ENCODE measurements at places on chromosomes 2 and 18.

DNA sequence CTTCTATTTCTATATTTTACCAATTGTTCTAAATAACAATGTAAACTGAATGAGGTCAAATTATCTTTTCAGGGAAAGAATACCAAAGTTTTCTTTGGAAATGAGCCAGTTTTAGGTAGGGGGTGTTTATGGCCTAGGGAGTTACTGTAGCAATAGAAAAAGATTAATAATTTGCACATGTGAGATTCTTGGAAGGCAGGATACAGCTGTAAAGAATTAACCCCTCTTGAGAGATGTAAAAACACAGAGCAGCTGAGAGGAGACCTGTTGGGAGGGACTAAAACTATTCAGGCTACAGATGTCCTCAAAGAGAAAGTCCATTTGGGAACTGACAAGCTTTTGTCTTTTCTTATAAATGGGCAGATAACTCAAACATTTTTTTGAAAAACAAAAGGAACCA, 182.2 kb downstream of the FIGN start:
- H3K4me1 ChIP-seq, result no peaks in the 10 kb centered on the region
- H3K36me3 ChIP-seq, result no peaks in the 10 kb centered on the region
- H3K27me3 ChIP-seq, result no peaks in the 10 kb centered on the region
- no peak overlapping the region for H3K4me3 ChIP-seq

DNA sequence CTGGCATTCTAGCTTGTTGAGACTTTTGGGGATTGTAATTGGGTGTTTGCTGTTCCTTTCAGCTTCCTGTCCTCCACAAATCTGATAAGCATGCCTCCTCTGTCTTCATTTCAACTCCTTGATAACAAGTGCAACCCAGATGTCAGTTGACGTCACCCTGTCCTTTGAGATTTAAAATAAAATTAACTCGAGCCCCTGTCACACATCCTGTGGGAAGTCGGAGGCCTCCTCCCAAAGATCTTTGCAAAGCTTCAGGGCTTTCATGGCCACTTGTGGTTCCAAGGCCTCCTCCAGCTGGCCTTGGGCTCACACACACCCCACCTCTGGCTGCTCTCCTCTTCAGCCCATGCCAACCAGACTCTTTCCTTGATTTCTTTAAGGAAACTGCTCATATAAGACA, 69.9 kb upstream of the ITGA6 start:
- DNase-seq, result no peak
- H3K4me1 ChIP-seq, result peaks cover 8% of the 10 kb centered on the region
- H3K27ac ChIP-seq, result peak overlapping the region; percentile 42
- peaks cover 16% of the 10 kb centered on the region for H3K27me3 ChIP-seq
- no peak overlapping the region for H3K4me3 ChIP-seq

- no peak overlapping the region for H3K4me3 ChIP-seq
- no peak overlapping the region for H3K27ac ChIP-seq
- H3K4me1 ChIP-seq, result no peaks in the 10 kb centered on the region
- H3K36me3 ChIP-seq, result no peaks in the 10 kb centered on the region
- no peak for DNase-seq
These were observed 232.6 kb upstream of the PXDN start for GRCh38 chr2:1976728-1977416.

GRCh38 chr2:96092951-96093350, 23.4 kb downstream of the ADRA2B start:
- H3K36me3 ChIP-seq, result no peaks in the 10 kb centered on the region
- H3K4me3 ChIP-seq, result no peak overlapping the region
- peaks cover 14% of the 10 kb centered on the region for H3K27me3 ChIP-seq
- H3K4me1 ChIP-seq, result no peaks in the 10 kb centered on the region

GRCh38 chr2:200252265-200253067, 54.0 kb upstream of the SPATS2L start:
- H3K4me3 ChIP-seq, result no peak overlapping the region
- H3K36me3 ChIP-seq, result no peaks in the 10 kb centered on the region
- H3K27ac ChIP-seq, result no peak overlapping the region

GRCh38 chr2:197377670-197378069, 57.2 kb downstream of the SF3B1 start:
- H3K4me1 ChIP-seq, result peaks cover 9% of the 10 kb centered on the region
- DNase-seq, result no peak
- no peak overlapping the region for H3K4me3 ChIP-seq
- H3K27ac ChIP-seq, result no peak overlapping the region
- H3K27me3 ChIP-seq, result peaks cover 13% of the 10 kb centered on the region
- H3K36me3 ChIP-seq, result no peaks in the 10 kb centered on the region

DNA sequence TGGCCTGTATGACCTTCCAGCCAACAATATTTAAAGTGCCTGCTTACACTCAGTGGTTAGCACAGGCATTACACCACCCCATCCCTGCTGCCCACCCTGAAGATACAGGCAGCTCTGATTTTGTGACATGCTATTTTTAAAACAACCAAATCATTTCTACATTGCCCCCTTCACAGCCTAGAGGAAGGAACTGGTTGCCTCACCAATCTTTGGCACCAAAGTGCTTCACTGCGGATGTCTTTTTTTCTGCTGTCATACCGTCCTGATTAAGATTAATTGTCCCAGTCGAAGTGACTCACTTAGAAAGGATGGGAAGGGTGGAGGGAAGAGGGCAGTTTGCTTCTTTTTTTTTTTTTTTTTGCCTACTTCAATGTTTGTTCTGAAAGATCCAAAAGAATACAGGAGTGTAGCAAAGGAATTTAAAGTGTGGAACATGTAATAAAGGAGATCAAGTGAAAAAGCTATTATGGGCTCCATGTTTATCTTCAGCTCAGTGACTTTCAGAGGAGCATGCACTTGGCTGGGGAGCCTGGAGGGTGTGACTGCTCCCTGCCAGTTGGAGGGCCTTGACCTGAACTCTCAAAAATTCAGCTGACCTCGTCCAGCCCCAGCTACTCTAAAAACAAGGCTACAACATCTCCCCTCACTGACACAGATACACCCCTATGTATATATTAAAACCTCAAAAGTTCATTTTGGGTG, 501.1 kb upstream of the TNP1 start:
- no peak for DNase-seq
- no peaks in the 10 kb centered on the region for H3K36me3 ChIP-seq
- no peak overlapping the region for H3K4me3 ChIP-seq
- H3K4me1 ChIP-seq, result no peaks in the 10 kb centered on the region
- H3K27me3 ChIP-seq, result no peaks in the 10 kb centered on the region

DNA sequence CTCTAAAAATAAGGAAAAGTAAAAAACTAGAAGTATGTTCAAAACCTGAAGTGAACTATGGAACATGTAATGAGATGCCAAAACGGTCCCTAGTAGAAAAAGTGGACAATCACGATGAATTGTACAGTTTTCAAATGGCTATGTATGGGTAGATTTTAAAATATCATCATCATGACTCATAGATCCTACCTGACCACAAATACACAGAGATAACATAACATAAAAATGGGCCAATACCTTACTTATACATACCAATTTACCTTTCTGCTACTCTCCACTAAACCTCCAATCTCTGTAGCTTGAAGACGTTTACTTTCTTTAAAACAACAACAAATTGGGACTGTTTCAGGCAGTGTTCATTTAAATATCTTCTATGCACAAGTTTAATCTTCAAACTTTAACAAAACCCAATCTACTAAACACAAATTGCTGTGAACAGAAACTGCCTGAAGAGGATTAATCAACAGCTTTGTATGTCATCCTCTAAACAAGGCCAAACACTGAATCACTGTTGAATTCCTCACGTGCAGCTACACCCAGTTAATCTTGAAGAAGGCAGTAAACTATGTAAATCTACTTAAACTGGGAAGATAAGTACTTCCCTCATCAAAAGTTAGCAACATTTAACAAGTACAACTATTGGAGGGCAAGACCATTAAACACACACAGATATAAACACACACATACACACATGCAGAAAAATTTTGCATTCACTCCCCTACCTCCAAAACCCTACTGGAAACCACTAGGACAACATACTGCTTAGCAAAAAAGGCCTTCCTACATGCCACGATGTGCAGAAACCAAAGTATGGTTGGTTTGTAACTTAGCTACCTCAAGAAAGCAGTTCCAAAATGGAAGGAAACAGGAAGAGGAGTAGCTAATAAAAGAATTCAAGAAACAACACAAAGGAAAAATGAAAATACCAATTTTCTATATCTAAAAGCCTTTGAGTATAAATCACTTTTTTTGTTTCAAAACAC, 90.3 kb downstream of the RBMS1 start:
- H3K36me3 ChIP-seq, result peaks cover 39% of the 10 kb centered on the region
- H3K4me3 ChIP-seq, result peak overlapping the region; percentile 31
- peak overlapping the region; percentile 9 for H3K27ac ChIP-seq
- no peak for DNase-seq
- peaks cover 60% of the 10 kb centered on the region for H3K4me1 ChIP-seq
- H3K27me3 ChIP-seq, result no peaks in the 10 kb centered on the region

GRCh38 chr2:54613794-54614257, 109.6 kb upstream of the EML6 start:
- H3K36me3 ChIP-seq, result peaks cover 63% of the 10 kb centered on the region
- no peaks in the 10 kb centered on the region for H3K27me3 ChIP-seq
- no peak overlapping the region for H3K27ac ChIP-seq
- DNase-seq, result no peak

DNA sequence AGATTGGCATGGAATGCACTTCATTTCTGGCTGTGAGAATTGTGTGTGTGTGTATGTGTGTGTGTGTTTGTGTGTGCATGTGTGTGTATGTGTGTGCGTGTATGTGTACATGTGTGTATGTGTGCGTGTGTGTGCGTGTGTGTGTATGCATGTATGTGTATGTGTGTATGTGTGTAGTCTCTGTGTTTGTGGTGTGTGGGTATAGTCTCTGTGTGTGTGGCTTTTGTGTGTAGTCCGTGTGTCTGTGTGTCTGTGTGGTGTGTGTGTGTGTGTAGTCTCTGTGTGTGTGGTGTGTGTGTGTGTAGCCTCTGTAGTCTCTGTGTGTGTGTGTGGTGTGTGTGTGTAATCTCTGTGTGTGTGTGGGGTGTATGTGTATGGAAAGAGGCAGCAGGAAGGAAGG, 247.3 kb upstream of the SOX11 start:
- no peaks in the 10 kb centered on the region for H3K36me3 ChIP-seq
- no peak overlapping the region for H3K27ac ChIP-seq
- H3K4me3 ChIP-seq, result no peak overlapping the region
- DNase-seq, result no peak
- no peaks in the 10 kb centered on the region for H3K27me3 ChIP-seq

- DNase-seq, result no peak
- H3K36me3 ChIP-seq, result no peaks in the 10 kb centered on the region
- H3K27ac ChIP-seq, result no peak overlapping the region
- peaks cover 12% of the 10 kb centered on the region for H3K4me1 ChIP-seq
These were observed 1.2 kb downstream of the TCF7L1 start for GRCh38 chr2:85134255-85134895.

DNA sequence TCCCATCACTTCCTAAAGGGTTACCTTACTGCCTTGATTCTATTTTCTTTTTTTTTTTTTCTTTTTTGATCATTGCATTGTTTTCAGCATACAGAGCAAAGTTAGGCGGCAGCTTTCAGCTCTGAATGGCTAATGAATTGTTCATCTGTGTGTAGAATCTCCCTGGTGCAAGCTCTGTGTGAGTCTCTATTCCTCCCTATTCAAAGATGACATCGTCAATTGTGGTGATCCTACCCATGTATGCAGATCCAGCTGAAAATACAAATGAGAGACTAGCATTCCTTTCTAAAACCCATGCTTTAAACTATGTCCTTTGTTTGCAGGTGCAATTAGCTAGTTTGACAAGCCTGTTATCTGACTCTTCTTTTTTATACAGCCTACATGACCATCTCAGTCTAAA, 539.0 kb downstream of the ARHGAP15 start:
- H3K27ac ChIP-seq, result no peak overlapping the region
- H3K4me1 ChIP-seq, result no peaks in the 10 kb centered on the region
- no peaks in the 10 kb centered on the region for H3K27me3 ChIP-seq
- no peak for DNase-seq

DNA sequence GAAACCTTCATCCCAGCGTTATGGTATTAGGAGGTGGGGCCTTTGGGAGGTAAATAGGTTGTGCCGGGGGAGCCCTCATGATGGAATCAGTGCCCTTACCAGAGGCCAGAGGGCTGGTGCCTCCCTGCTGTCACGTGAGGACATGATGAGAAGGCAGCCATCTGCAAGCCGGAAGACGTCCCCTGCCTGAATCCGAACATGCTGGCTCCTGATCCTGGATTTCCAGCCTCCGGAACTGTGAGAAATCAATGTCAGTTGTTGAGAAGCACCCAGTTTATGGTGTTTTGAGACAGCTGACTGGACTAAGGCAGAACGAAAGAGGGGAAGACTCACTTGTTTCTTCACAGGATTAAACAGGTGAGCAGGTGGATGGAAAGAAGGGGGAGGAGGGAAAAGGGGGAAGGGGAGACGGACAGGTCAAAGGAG, 13.0 kb upstream of the KLF11 start:
- H3K4me3 ChIP-seq, result no peak overlapping the region
- no peaks in the 10 kb centered on the region for H3K36me3 ChIP-seq
- peaks cover 39% of the 10 kb centered on the region for H3K4me1 ChIP-seq
- no peak overlapping the region for H3K27ac ChIP-seq
- H3K27me3 ChIP-seq, result peaks cover 26% of the 10 kb centered on the region

DNA sequence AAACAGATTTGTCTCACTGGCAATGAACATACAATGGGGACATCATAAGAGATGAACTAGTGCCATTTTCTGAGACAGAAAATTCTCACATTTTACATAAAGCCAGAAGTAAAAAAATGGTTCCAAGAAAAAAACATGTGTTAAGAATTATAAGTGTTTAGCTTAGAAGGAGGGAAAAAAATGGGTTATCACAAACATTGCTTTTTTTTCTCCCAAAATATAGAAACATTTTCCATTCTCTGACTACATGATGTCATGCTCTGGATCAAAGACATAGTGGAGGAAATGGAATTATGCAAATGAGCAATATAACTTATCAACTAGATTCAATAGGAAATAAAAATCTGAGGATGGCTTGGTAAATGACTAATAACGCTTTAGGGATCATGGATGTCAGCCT, 49.8 kb downstream of the SPATS2L start:
- H3K4me3 ChIP-seq, result no peak overlapping the region
- DNase-seq, result no peak
- no peak overlapping the region for H3K27ac ChIP-seq

- peaks cover 69% of the 10 kb centered on the region for H3K36me3 ChIP-seq
- no peak overlapping the region for H3K27ac ChIP-seq
- H3K4me1 ChIP-seq, result no peaks in the 10 kb centered on the region
- no peak for DNase-seq
- H3K27me3 ChIP-seq, result no peaks in the 10 kb centered on the region
These were observed 77.8 kb upstream of the CCDC195 start for GRCh38 chr2:224793946-224794345.

DNA sequence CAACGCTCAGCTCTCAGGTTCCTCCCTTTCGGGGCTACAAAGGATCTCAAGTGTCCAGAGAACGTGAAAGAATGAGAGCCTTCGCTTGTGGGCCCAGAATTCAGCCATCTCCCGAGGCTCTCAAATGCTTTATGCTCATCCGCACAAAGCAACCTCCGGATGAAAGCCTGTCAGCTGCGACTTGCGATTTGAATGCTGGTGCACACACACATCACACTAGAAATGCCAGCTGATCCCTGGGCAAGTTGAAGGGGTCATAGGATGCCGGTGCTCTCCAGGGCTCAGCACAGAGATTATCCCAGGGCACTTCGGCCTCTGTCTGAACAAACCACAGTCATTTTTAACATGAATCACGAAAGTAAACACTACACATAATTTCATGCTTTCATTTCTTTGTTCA, 141.8 kb upstream of the MYT1L start:
- H3K4me3 ChIP-seq, result no peak overlapping the region
- no peak overlapping the region for H3K27ac ChIP-seq
- H3K4me1 ChIP-seq, result no peaks in the 10 kb centered on the region
- no peak for DNase-seq
